Stimulated activated CD8-positive, alpha-beta memory T cell treated with anti-CD3 and anti-CD28 coated beads, Interleukin-7, amount 100 ng/mL, for 1 hour (primary cell): ENCODE measurements at places on chromosomes 11 and 22.

DNA sequence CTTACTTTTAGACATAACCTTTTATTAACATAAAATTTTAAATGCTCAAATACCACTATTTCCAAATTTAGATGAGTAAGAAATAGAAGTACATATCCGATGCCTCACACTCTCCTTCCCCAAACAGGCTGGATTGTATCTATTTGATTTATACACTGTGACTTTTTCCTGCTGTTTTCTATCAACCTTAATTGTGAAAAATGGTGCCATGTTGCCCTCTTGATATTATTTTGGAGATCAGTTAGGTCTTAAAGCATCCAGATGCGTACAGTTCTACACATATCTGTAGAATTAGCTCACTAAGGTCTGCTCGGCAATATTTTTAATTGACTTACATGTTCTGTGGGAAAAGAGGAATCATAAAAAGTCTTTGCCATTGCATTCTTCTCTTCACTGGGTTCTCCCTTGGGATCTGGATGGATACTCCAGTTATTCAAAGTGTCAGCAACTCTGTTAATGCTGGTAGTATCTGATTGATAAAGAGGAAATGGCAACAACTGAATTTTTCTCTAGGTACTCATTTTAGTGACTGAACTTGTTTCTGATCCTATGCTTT is 27.2 kb downstream of the EIF3M start:
- DNase-seq, result no peak

DNA sequence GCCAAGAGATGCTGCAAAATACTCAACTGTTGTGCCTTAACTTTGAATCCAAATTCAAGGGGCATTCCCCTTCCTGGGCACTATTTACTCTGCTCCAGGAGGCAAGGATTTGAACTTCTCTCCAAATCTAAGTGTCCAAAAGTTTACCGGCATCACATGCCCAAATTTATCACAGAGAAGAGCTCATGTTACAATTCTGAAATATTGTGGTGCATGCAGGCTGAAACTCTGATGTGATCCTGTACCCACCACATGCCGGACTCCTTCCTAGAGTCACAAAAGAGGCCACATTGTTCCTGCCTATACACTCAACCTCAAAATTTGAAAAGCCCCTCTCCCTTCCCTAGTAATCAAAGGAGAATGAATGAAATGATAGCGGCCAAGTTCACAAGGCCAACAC is 1.3 kb downstream of the TRAF6 start:
- DNase-seq, result no peak

DNA sequence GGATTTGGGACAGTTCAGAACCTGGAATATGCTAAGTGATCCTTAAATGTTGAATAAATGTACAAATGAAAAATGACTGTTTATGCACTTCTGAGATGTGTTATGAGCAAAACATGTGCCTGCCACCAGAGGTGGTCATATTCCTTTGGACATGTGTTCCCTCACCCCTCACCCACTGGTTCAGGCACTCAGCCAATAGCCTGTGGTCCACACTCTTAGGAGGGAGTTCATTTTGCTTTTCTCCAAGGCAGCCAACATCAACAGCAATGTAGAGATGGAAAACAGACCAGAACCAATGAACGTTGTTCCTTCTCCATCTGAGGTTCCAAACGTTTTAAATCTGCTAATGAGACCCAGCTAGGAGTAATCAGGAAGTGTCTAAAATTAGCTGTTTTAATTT is 44.0 kb downstream of the RPUSD4 start:
- no peak for DNase-seq

- DNase-seq, result no peak
Measured at GRCh38 chr11:32487270-32487669, 51.9 kb upstream of the WT1 start.

DNA sequence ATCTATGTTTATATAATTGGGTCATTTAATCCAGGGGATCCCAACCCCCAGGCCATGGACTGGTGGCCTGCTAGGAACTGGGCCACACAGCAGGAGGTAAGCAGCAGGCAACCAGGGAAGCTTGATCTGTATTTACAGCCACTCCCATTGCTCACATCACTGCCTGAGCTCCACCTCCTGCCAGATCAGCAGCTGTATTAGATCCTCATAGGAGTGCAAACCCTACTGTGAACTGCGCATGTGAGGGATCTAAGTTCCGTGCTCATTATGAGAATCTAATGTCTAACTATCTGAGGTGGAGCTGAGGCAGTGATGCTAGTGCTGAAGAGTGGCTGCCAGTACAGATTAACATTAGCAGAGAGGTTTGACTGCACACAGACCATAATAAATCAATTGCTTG is 32.8 kb downstream of the MS4A2 start:
- no peak for DNase-seq

GRCh38 chr22:36274531-36274930 is 21.6 kb downstream of the APOL1 start:
- DNase-seq, result no peak

DNA sequence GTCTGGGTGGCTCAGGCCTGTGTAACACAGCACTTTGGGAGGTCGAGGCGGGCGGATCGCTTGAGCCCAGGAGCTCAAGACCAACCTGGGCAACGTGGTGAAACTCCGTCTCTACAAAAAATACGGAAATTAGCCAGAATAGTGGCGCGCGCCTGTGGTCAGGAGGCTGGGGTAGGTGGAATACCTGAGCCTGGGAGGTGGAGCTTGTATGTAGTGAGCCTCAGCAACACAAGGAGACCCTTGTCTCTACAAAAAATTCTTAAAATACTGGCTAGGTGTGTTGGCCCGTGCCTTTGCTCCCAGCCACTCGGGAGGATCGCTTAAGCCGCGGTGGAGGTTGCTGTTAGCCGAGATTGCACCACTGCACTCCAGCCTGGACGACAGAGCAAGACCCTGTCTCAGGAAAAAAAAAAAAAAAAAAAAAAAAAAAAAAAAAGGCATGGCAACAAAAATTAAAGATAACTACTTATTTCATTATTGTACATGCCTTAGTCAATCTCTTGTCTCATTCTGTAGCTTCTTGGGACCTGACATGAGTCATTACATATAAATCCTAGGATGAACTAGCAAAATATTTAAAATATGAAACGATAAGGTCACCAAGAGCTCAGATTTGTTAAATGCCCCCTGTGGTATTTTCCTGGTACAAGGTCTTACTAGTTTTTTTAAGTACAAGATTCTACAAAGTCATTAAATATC is 1.1 kb downstream of the TAF1D start:
- no peak for DNase-seq

DNA sequence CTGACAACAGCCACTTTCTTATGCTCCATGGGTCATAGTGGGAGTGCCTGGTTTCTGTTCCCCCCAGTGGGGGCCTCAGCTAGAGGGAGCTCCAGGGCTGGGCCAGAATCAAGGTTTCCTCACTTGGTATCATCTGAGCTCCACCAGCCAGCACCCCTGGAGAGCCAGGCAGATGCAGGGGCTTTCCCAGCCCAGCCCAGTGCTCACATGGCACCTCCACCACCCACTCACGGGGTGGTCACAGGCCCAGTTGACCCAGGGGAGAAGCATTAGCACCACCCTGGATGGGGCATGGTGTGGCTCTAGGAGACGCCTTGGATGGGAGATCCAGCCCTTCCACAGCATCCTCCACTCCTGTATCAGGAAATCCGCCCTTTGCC is 24.1 kb upstream of the WNT7B start:
- DNase-seq, result no peak

DNA sequence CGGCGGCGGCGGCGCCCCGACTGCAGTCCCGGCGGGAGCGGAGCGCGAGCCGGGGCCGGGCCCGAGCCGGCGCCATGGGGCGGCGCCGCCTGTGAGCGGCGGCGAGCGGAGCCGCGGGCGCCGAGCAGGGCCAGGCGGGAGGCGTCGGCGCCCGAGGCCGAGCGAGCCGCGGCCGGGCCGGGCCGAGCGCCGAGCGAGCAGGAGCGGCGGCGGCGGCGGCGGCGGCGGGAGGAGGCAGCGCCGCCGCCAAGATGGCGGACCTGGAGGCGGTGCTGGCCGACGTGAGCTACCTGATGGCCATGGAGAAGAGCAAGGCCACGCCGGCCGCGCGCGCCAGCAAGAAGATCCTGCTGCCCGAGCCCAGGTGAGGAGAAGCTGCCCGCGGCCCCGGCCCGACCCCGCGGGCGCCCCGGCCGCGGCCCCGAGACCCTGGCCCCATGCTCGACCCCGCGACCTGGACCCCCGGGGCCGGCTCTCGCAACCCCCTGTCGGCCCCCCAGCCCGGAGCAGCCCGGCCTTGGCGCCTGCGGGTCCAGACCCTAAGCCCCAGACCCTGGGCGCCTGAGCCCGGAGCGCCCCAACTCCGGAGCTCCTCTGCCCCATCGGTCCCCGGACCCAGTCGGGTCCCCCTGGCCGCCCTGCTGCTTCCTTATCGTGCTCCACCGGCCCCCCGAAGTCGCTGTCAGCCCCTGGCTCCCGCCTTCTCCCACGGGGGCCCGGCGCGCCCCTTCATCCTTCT is at the start of gene GRK2:
Gene GRK2, plus strand, starts transcription at position 25 of the 739 bp plus-strand sequence. Its CDS starts 227 bp downstream, at position 252.
- DNase-seq, result no peak
